NCI-H2171 treated with DMSO at 0.1 percent for 48 hours (cell line): ENCODE measurements at places on chromosomes 16 and 17.

- DNase-seq, result no peak
Observed at GRCh38 chr17:32523827-32524552, 37.2 kb downstream of the CDK5R1 start.

- DNase-seq, result no peak
Observed at GRCh38 chr17:50221864-50222545, 20.6 kb upstream of the COL1A1 start.

- no peak for DNase-seq
Observed at GRCh38 chr17:81333616-81334368, 38.7 kb upstream of the SLC38A10 start.

DNA sequence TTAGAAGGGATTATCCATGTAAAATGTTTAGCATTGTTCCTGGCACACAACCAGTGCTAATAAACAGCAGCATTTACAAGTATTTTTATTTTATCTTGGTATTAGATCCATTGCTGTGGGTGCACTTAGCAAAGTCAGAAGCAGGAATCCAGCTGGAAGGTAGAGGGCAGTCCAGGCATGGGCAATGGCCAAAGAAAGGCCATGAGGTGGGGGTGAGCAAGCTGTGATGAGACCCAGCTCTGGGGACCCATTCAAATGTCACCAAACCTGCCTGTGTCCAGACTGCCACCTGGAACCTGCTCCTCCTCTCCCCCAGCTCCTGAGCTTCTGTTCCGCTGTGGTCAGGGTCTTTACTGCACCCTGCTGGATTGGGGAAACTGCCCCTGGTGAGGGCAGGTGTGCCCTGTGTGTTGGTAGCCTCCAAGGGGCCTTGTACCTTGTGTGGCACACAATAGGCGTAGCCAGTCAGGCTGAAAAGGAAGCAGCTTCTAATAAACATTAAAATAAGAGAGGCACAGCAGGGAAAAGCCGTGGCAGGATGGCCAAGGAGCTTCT lies 118.0 kb upstream of the CRHR1 start:
- DNase-seq, result no peak

- no peak for DNase-seq
Observed at GRCh38 chr17:36118477-36119353, 15.1 kb downstream of the CCL4 start.

- peak; percentile 21 for DNase-seq
Observed at GRCh38 chr16:55370762-55371482, 46.9 kb downstream of the IRX6 start.

- DNase-seq, result peak; percentile 9
Observed at GRCh38 chr17:20206068-20206467, 196.9 kb downstream of the SPECC1 start.

- DNase-seq, result no peak
Observed at GRCh38 chr17:59151006-59151405, 4.0 kb downstream of the SKA2 start.

- DNase-seq, result no peak
Observed at GRCh38 chr17:79192503-79193351, 118.1 kb downstream of the ENGASE start.

DNA sequence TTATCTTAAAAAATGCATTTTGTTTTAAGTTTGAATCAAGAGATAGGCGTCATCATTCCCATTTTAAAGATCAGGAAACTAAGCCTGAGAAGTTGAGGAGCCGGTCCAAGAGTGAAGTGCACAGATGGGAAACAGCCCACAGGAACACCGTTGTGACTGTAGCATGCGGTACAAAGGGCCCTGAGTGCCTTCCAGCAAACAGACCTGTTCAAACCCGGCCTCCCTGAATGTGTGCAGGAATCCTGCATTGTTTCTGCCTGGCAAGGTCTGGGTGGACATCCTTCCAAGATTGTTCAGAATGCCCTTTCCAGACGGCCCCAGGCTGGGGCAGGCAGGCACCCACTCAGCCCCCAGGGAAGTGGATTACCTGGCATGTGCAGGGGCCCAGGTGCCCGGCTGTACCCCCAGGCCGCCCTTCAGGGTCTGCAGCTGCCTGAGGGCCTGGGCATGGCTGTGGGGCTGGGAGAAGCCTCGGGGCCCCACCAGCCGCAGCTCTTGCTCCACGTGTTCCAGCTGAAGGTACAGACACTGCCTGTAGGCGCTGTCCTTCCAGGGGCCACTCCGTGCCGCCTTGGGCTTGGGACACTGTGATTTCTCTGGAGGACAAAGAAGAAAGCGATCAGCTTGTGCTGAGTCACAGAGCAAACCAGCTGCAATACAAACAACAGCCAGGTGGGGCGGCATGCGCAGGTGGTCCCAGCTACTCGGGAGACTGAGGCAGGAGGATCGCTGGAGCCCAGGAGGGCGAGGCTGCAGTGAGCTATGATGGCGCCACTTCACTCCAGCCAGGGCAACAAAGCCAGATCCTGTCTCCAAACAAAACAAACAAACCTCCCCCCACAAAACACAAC lies 45.0 kb upstream of the GCSH start:
- no peak for DNase-seq

DNA sequence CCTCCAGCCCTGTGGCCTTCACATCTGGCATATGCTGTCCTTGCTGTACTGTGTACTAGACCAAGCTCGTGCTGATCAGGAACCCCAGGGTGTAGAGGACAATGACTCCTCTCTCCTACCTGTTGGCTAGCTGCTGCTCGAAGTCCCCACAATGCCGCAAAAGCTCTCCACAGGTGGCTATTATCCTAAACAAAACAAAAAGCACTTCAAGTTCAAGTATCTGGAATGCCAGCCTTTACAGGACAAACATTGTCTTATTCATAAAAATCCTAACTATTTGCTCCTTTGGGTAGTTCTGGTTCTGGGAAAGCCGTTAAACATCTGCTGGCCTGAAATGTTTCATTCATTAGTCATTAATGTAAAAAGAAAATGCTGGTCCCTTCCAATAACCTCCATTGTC lies 42.8 kb downstream of the COG7 start:
- DNase-seq, result no peak

GRCh38 chr17:74524653-74525464 lies 6.4 kb downstream of the CD300LB start:
- DNase-seq, result no peak
